Hematopoietic multipotent progenitor cell (in vitro differentiated cells): ENCODE measurements at places on chromosomes 7 and 10. TPM values are rescaled to one million over a fixed set of nuclear protein-coding genes. Genes with fewer than 3 reads are reported as not detected.
A peak's percentile ranks its signal among the peaks of the same experiment; 100 is the strongest.

Gene PPP1R3C
- not detected for total RNA-seq

Gene ADCY1
- under 0.01 TPM for total RNA-seq

Gene ACHE
- 0.27 TPM for total RNA-seq

Gene KCNIP2
- total RNA-seq, result 0.27 TPM

Gene NPSR1
- under 0.01 TPM for total RNA-seq

Gene SEPHS1
- 26.4 TPM for total RNA-seq

Gene NKX2-3
- total RNA-seq, result 15.1 TPM

Gene RBP3
- not detected for total RNA-seq

Gene TNS3
- 67.3 TPM for total RNA-seq

Gene CDH23
- total RNA-seq, result 0.81 TPM

Gene CFAP58
- under 0.01 TPM for total RNA-seq

DNA sequence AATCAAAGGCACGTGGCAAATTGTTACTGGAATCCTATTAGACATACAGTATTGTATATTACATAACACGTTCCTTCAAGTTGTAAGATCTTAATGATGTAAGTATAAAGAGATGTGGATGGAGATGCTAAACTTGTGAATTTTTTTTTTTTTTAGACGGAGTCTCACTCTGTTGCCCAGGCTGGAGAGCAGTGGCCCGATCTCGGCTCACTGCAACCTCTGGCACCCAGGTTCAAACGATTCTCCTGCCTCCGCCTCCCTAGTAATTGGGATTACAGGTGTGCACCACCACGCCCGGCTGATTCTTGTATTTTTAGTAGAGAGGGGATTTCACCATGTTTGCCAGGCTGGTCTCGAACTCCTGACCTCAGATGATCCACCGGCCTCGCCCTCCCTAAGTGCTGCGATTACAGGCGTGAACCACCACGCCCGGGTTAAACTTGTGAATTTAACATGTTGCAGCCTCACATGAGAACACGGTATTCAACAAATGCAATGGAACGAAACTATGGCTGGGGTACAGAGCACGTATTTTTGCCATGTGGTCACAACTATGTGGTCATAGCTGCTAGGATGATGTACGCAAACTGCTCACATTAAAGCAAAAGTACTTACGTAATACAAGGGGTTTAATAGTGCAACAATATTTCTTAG lies 818 bp upstream of the SUPV3L1 start:
- no peak for DNase-seq

DNA sequence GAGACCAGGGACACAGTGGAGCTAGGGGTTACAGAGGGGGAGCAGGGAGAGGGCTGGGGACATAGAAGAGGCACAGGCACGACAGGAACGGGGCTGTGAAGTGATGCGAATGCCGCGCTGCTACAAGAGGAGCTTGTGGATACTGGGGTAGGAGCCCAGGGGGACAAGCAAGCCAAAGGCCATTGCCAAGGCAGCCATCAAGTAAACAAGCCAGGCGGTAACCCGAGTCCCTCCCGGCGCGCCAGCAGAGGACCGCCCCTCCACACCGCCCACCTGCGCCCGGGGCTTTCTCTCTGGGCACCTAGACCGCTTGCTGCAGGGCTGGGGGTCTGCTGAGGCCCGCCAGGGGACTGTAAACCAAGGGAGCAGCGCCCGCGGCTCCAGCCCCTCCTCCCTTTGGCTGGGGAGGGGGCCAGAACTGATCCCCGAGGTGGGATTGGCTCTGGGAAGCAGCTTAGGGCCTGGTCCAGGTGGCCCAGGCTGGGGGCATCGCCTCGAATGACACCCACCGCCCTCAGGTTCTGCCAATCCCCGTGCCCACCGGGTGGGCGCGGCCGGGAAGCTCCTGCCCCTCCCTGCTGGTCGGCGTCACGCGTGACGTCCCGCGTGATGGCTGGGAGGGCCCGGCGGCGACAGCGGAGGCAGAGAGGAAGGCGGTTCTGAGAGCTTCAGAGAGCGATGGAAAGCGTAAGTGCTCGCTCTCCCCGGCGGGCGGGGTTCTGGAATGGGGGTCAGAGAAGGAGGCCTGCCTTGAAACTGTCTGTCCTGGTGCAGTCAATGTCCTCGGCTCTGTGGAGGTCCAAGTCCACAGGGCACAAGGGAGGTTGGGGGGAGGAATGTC lies 982 bp downstream of the SFXN3 start:
- DNase-seq, result peak; percentile 72

GRCh38 chr7:97771576-97771975 lies 39.7 kb downstream of the TAC1 start:
- no peak for DNase-seq

GRCh38 chr10:69320521-69320920 lies 42.2 kb downstream of the HK1 start:
- DNase-seq, result no peak

- no peak for DNase-seq
Measured at GRCh38 chr7:36522453-36523007, 132.9 kb downstream of the ANLN start.

DNA sequence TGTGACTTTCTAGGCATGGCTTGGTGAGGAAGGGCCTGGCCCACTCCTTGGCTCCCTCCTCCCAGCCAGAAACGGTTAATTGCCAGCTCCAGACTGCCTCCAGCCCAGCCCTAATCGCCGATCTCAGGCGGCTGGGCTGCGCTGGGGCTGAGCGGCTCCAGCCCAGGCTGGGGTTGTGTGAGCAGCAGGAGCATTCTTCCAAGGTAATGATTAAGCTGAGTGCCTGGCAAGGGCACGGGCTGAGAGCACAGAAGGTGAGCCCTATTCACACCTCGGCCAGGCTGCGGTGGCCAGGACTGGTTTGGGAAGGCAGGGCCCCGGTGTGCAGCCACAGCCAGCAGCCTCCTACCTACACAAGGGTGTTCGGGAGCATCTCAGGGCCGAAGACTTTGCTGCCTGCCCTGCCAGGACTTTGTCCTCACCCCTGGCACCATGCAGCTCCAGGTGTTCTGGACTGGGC lies at the start of gene TMEM72:
TMEM72 (plus strand) TSS at position 257 of the 460 bp plus-strand sequence; CDS start at position 433, 176 bp downstream.
- DNase-seq, result no peak

DNA sequence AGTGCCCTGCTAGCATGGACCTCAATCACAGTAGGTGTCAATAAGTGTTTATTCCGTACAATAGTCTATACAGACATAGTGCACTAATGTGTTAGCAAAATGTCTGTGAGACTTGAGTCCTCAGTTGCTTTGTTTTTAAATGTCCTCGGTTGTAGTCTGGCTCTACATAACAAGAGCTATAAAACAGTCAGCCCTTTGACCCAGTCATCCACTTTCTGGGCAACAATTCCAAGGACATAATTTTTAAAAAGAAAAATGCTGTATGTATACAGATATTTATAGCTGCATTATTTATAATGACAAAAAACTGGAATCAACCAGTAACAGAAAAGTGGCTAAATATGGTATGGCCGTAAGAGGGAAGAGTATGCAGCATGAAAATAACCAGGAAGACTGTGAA lies 2.8 kb upstream of the PDLIM1 start:
- DNase-seq, result no peak

GRCh38 chr10:43202224-43202656 lies 64.0 kb downstream of the CSGALNACT2 start:
- DNase-seq, result no peak

DNA sequence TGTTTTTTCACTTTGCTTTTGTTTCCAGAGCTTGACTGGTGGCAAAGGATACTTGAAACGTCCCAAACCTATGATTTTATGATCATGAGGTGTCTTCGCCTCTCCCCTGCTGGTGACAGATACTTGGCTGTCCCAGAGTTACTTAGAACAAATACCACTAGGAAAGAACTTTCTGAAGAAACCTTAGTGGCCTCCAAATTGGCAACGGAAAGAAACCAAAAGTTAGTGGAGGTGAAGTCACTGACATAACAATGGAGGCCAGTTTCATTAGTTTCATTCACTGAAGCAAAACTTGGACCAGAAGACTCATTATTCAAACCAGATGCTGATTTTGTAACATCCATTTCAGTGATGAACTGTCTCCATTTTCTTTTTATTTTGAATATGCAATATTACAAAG lies 68.6 kb downstream of the JAZF1 start:
- DNase-seq, result no peak

DNA sequence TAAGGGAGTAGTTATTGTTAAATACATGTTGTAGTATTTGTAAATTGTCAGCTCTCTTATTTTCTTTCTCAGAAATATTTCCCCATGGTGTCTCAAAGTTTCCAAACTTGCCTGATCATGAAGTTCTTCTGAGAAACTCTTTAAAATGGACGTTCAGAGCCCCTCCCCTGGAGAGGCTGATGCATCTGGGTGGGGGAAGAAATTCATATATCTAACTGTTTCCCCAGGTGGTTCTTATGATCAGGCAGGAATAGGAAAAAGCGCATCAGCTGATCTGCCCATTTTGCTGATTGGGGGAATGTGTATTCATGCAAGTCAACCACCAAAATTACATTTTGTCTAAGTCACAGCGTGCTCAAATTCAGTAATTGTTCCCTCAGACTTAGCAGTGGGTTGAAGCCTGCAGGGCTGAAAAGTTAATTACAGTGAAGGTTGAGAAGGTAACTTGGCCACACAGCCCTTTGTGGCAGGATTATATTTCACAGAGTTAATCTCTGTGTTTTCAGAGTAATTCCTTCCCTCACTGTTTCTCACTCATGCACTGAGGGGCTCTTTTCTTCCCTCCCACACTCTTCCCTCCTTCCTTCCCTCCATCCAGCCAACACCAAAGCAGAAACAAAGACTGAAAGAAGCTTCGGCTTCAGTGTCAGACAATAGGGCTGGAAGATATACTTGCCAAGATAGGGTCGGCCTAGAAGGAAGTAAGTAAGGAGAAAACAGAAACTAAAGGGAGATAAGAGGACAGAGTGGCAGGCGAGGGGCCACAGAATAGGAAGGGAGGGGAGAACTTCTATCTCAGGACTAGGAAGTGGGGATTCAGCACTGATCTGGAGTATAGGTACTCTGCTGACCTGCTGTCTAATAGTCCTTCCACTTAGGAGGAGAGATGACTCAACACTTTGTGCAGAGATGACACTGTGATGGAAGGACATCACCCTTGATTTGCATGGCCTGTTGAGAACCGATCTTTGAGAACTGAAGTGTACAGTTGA lies 50.5 kb upstream of the STARD3NL start:
- DNase-seq, result peak; percentile 11

DNA sequence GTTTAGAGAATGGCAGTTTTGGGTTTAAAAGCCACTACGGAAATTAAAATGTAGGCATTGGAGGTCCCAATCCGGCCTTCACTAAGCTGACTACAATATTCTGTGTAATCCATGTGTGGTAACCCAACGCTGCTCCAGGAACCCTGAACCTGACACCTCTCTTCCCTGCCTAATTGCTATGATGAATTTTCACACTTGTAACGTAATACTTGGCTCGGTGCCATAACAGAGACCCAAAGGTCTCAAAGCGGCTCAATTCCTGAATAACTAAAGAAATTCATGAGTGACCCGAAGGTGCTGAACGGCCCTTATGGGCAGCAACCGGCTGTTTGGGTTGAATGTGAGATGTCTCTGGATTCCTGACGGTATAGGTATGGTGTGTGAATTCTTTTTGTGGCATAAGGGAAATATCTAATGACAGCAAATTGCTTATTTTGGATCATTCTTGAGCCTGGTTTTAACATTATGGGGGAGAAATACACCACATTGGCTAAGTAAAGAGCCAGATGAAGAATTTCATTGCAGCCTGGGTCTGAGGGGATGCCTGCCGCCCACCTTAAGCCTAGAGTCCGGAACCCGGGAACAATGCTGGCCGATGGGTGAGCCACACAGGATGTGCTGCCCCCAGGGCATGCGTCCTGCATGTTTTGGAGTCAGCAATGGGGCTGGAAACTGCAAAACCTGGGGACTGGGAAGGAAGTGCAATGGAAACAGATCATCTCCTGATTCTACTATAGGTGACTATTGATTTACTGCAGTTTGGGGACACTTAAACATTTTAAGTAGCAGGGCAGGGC lies 69.7 kb upstream of the FZD8 start:
- no peak for DNase-seq

GRCh38 chr10:119420950-119421875 lies 121.3 kb downstream of the RGS10 start:
- DNase-seq, result no peak

GRCh38 chr7:151082141-151083070 lies 887 bp downstream of the TMUB1 start:
- no peak for DNase-seq

- no peak for DNase-seq
Measured at GRCh38 chr7:133948588-133948987, 178.6 kb upstream of the LRGUK start.

DNA sequence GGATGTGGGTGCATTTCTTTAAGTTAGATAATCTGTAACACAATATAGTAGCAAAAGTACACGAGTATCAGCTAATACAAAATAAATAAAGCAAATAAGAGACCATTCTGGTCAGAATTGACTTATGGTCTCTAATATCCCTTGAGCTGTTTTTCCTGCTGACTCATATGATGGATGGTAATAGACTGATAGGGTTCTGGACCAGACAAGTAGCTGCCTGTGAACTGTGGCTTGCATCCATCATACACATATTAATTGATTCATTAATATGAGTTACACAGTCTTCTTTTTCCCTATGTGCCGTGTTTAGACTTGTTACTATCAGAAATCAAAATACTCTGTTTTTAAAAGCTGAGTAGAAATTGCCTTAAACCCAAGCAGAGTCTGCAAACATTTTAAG lies 762.8 kb downstream of the GATA3 start:
- DNase-seq, result no peak

DNA sequence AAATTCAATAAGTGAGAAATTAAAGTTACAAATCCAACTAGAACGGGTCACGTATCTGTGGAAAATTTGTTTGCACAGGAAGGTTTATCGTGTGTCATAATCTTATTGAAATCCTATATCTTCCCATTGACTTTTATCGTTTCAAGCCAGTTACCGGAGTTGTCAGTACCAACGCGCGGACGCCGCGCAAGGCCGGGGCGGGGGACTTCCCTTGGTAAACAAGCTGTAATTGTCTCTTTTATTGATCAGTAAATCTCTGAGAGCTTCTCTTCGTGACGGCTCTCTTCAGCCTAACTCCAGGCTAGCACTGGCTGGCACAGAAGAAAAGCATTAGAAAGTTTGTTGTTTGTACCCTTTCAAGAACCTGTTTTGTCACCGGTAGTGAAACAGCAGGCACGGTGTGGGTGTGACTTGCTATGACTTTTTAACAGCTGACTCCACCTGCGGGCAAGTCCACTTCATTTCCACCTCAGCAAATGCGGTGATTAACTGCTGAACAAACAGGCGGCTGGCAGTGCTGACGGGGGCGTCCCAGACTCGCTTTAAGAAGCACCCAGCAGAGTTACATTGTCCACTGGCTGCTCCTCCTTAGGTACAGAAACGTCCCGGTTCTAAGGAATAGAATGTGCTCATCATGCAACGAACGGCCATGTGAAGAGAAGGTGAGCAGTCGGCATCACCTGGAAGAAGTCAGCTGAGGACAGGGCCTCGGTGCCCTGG lies 215.8 kb downstream of the MAD1L1 start:
- DNase-seq, result no peak

- DNase-seq, result no peak
Measured at GRCh38 chr10:60962946-60963345, 19.0 kb upstream of the RHOBTB1 start.

GRCh38 chr10:110629680-110630191 lies 14.4 kb upstream of the RBM20 start:
- DNase-seq, result no peak

DNA sequence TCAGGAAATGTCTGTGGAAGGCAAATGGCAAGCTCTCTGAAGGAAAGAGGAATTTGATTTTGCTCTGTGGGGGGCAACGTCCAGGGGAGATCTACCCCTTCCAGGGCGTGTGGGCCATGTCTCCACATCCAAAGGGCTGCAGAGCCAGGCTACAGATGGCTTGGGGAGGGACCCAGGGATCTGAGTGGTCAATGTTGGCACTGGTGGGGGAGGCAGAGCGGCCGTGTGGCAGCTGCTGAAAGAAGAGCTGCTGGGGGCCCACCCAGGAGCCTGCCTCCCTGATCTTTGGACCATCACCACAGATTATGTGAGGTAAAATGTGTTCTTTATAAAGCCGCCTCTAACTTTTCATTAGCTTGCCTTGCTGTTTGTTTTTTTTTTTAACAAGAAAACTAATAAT lies 144.1 kb downstream of the HERPUD2 start:
- no peak for DNase-seq
